ENCODE measurements at places on chromosomes 5 and 9.

- DNase-seq, result no peak
Observed at GRCh38 chr5:175567954-175568353, 89.6 kb downstream of the SFXN1 start.

- no peak for DNase-seq
Observed at GRCh38 chr5:79005936-79006631, 21.0 kb upstream of the ARSB start.

- DNase-seq, result no peak
Observed at GRCh38 chr9:215631-216155, 1.0 kb downstream of the DOCK8 start.

- DNase-seq, result no peak
Observed at GRCh38 chr5:172546196-172546595, 91.9 kb upstream of the SH3PXD2B start.
